Effector CD4-positive, alpha-beta T cell (primary cell): ENCODE measurements at places on chromosomes 13 and 19.

- DNase-seq = no peak
Measured at GRCh38 chr13:94272038-94272437, 207.4 kb downstream of the DCT start.

GRCh38 chr13:45615501-45616101 lies at the start of gene ERICH6B:
Gene ERICH6B, minus strand, starts transcription at chr13:45615739. Its CDS starts 18,734 bp downstream, at chr13:45597005.
- DNase-seq = no peak

DNA sequence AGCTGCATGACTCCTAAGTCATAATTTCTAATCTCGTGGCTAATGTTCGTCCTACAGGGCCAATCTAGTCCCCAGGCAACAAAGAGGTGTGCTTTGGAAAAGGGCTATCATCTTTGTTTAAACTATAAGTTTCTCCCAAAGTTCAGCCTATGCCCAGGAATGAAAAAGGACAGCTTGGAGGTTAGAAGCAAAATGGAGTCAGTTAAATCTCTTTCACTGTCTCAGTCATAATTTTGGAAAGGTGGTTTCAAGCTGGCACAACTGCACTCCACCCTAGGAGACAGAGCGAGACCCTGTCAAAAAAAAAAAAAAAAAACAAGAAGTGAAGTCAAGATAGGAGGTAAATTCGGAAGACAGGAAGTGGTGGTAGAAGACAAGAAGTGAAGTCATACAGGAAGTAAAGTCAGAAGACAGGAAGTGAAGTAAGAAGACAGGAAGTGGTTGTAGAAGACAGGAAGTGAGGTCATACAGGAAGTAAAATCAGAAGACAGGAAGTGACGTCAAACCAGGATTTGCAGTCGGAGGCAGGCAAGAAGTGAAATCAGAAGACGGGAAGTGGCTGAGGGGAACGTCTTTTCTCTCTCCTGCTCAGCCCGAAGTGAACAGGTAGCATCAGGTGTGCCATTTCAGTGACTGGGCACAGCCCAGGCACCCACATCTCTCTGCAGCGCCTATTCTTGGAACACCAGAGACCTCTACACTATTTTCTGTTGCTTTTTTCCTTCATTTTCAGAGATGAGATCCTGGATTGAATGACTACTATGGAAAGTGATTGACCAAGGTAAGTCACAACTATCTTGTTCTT lies 32.2 kb downstream of the GP6 start:
- peak; percentile 52 for DNase-seq

- DNase-seq = no peak
Measured at GRCh38 chr19:17590866-17591265, 35.4 kb downstream of the COLGALT1 start.

GRCh38 chr13:48853728-48854102 lies 122.0 kb upstream of the FNDC3A start:
- DNase-seq = no peak

GRCh38 chr13:111958612-111959395 lies 108.1 kb upstream of the SOX1 start:
- DNase-seq = no peak

DNA sequence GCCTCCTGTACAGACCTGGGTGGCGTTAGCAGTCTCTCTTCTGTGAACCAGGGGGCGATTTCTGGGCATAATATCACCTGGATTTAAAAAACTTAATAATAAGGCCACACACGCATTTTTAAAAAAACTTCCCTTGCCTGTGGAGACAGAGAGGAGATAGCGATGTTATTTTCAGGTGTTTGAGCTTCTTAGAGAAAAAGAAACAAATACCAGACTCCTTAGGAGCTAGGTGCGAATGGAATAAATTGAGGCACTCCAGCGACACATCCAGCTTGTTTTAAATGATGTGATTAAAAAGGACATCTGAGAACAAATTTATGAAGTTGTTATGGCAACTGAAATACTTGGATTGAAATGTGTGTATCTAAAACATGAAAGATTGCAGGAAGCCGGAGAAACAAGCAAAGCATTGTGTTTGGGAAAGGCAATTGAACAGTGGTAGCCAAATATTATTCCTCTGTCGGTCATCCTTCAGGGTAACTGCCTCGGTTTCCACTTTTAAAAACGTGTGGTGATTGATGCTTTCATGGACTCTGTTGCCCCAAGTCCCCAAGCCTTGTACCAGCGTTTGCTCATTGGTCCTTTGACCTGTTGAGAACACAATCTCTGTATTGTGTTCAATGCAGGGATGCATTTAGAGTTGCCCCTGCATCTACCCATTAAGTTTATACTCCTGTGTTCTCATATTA lies 158.7 kb downstream of the TM9SF2 start:
- no peak for DNase-seq

DNA sequence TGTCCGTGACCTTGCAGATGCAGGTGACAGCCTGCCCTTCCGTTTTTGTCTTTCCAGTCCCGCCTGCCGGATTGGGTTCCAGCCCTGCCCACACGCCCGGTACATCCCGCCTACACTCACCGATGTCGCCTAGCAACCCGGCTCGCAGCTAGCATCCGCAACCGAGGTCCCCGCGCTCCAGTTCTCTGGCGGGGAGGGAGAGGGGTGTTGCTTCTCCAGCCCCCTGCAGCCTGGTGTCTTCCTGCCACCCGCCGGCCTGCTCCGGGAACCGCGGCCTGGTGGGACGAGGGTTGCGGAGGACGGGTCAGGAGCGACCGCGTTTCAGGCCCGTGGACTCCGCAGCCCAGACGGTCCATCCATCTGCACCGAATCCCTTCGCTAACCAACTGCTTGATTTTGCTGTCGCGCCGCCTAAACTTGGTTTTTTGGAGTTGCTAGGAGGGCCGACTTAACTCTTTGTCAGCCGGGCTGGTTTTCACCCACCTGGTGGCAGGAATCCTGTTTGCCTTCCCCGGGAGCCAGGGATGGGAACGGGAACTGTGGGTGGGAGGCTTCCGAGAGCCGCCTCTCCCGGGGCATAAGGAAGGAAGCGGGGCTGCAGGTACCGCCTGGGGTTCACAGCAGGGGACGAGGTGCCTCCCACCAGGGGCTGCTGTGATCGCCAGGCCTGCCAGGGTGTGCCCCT lies 15.4 kb upstream of the MATK start:
- peak; percentile 37 for DNase-seq

DNA sequence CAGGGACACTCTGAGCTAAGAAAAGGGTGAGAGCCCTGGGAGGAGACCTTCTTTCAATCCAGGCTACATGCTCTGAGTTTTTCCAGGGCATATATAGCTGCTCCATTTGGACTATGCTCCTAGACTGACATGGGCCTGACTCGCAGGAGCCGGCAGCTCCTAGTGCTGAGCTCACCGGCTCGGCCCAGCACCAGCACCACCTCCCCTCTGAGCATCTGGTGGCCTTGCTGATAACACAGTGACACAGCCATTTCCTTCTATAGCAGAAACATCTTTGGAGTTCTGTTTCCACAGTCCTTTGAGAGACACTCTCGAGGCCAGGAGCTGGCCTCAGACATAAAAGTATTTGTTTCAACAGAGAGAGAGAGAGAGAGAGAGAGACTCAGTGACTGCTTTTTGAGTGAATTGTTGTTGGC lies 184.9 kb downstream of the TM9SF2 start:
- no peak for DNase-seq

DNA sequence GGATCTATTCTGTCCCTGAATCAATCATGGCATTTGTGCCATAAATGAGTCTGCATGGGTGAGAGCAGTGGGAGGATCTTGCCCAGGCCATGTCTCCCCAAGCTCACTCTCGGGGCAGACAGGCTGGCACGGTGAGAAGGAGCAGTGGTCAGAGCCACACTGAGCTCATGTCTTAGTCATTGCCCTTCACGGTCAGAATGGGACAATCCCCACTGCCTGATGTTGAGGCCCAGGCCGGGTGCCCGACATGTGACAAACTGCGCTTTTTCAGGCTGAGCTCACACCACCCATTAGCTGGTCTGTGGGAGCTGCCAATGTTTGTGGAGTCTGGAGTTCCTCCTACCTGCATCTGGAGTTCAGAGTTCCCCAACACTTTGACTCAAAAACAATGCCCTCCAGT lies 481.9 kb downstream of the COG6 start:
- no peak for DNase-seq
